ENCODE measurements at places on chromosomes 6 and 20.

GRCh38 chr6:162032620-162033019 lies 694.9 kb downstream of the PRKN start:
- DNase-seq, result no peak

GRCh38 chr6:108715832-108716231 lies 132.4 kb upstream of the ARMC2 start:
- DNase-seq, result no peak

DNA sequence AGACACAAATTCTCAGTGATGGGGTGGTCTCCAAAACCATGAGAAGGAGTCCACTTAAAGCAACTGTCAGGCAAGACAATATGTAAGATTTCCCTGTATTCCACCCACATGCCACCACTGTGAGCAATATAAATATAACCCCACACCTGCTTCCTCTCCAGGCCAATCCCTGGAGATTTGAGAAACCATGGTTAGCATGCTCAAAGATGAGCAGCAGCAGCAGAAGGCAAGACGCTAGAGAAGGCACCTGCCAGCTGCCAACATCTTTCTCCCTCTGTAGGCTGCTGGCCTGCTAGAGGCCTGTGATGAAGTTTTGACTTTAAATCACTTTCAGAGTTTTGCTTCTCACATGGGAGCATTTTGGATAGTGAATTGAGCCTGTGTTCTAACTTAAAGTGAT lies 7.9 kb upstream of the SOD2 start:
- DNase-seq, result no peak

DNA sequence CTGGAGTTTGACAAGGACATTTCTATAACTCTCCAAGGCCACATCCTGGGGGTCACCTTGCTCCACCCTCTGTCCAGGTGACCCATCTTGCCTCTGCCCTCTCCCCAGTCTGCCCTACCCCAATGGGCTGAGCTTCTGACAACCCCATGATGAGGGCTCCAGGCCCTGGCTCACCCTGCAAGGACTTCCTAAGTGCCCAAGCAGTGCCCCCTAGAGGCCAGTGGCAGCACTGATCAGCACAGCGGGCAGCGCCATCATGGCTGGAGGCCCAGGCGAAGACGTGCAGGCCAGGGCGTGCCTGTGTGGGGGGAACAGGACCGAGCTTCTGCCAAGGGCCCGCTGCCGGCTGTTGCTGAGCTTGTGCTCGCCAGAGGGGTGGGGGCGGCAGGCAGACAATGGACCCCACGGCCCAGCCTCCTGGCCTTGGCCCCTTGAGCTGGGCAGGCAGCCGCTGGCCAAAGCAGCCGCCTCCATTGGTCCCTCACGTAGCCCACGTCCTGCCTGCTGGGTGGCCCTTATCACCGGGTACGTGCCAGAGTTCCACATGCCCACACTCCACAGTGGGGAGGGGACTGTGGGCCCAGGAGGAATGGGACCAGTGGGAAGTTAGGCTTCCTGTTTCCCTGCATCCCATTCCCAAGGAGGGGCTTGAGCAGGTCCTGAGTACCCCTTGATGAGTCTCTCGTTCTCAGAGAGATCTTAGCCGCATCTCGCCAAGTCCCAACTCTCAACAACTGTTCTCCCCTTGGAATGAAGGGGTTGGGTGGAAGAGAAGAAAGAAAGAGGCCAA lies 64.3 kb downstream of the MRPL14 start:
- peak; percentile 74 for DNase-seq

DNA sequence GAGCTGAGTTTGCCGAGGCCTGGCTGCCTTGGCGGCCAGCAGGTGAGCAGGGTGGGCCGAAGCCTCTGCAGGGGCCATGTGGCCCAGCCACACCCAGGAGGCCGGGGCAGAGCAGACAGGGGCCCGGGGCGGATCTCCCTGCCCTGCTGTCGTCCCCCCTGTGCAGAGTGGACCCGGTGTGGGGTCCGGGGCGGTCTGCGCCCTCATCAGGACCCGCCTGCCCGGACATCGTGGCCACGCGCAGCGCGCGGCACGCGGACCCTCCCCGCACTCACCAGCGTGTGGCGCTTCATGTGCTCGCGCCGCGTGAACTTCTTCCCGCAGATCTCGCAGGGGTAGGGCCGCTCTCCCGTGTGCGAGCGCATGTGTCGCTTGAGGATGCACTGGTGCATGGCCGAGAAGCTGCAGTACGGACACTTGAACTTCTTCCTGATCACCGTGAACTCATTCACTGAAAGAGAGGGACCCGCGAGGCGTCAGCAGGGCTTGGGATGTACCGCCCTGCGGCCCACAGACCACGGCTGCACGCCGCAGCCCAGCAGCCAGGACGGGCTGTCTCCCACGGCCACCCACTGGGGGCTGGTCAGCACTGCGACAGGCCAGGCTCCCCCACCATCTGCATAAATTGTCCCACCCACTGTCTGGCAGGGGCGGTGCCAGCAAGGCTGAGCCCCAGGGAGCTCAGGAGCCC lies 13.0 kb downstream of the SLC2A4RG start:
- no peak for DNase-seq

- no peak for DNase-seq
Measured at GRCh38 chr6:138957903-138958302, 30.1 kb downstream of the REPS1 start.

DNA sequence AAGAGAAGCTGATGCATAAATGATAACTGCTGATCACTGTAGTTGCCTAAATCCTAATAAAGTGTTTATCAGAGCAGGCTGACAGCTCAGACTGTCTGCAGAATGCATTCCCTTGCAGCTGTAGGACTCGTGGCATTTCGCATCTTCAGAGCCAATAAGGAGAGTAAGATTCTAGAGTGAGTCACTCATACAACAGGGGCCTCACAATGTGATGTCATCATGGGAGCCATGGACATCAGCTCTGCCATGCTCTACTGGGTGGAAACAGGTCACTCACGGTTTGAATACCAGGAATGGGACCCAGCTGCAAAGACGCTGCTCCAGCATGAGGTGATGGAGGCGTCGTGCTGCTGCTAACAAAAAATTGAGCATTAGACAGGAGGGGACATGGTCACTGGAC lies 7.4 kb downstream of the FAM209B start:
- DNase-seq, result no peak

- no peak for DNase-seq
Measured at GRCh38 chr6:25875926-25876602, 2.0 kb upstream of the SLC17A3 start.

DNA sequence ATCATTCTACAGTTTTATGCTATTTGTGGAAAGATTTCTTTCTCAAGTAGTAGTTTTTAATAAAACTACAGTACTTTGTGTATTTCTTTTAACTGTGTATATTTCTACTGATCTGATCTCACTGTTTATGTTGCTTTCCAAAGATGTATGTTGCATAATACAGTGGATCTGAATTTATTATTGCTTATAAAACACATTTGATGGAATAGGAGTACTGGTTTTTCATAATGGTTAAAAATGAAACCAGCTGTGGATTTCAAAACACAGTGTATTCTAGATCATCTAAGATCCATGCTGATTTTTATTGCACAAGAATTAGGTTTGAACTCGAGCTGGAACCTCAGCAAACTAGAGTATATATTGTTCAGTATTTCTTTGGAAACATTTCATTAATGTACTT lies 8.0 kb downstream of the NKX2-4 start:
- no peak for DNase-seq

DNA sequence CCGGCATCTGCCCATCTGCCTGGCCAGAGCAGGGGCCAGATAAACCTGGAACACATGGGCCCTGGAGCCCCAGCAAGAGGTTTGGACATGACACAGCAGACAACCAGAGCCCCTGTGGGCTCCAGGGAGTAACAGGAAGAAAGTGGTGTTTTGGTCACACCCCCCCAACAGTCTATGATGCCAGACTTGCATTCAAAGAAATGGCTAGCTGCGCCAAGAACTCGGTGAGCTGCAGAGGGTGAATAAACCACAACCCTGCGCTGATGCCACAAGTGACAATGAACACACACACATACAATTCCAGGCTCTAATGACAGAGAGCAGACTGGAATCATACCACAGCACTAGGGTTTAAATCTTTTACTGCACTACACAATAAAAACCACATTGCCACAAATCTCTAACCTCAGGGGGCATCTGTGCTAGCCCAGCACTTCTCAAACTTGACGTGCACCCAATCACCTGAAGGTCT lies 34.0 kb downstream of the TRERF1 start:
- no peak for DNase-seq

DNA sequence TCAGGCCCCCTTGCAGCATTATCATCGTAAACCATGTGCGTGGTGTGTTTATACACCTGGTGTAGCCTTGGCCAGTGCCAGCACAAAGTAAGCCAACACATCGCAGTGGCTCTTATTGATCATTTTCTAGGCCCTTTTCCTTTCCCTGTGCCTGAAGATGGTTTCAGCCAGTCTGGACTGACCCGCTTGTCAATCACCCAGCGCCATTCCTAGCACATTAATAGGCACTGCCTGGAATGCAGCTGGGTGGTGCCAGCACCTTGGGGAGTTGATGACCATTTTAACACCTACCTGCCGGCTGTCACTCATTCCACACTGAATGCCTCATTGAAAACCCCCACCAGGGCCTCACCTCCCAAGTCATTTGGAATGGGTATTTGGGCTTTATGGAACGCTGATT lies 4.9 kb upstream of the UQCC2 start:
- DNase-seq, result no peak

DNA sequence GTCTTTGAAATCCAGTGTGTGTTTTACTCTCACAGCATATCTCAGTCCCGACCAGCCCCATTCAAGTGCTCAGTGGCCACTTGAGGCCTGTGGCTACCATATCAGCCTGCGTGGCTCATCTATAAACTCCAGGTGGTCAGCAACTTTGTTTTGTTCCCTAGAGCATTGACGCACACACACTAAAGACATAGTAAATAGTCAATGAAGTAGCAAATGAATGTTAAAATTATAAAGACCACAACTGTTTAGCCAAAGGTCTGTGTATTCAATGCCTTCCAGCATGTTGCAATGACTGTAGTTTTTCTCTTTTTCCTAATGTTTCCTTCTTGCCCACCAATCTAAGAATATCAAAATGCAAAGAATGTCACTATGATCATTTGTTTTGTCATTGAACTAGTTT lies 238.2 kb upstream of the ZNF217 start:
- no peak for DNase-seq

DNA sequence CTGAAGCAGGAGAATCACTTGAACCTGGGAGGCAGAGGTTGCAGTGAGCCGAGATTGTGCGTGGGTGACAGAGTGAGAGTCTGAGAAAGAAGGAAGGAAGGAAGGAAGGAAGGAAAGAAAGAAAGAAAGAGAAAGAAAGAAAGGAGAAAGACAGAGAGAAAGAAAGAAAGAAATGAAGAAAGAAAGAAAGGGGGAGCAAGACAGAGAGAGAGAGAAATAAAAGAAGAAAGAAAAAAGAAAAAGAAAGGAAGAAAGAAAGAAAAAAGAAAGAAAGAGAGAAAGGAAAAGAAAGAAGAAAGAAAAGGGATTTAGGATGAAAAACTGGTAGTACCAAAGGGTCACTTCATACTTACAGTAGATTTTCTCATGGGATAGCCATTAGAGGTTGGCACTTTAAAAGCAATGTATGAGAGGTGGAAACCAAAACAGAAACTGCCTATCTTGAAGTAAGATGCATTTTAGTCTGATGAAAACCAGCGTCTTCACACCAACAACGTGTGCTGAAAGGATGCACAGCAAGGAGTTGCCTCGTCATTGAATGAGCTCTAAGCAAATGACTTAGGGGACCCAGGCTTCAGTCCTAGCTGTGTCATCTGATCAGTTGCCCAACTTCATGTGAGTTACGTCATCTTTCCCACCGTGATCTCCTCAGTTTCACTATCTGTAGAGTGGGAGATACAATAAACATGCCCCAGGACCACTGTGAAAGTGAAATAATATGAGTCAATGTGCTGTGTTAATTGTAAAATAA lies 133.9 kb upstream of the NEDD9 start:
- DNase-seq, result no peak

DNA sequence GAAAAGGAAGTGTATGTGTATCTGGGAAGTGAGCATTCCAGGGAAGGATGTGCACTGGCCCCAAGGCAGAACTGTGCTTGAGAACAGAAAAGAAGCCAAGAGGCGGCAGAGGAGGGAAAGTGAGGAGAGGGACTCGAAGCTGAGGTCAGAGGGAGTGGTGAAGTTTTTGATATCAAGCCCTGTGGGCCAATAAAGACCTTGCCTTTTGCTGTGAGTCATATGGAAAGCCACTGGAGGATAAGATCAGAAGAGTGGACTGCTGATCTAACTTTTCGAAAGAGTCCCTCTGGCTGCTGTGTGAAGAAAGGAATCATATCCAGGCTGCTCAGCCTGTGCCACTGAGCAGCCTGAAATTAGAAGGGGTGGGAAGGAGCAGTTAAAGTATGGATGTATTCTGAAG lies 99.4 kb downstream of the EYA4 start:
- no peak for DNase-seq

- DNase-seq, result no peak
Measured at GRCh38 chr20:14449323-14449722, 111.9 kb upstream of the FLRT3 start.

GRCh38 chr6:73747289-73747688 lies 51.3 kb downstream of the CD109 start:
- no peak for DNase-seq

- no peak for DNase-seq
Measured at GRCh38 chr6:10558565-10558964, 37.4 kb downstream of the GCNT2 start.

GRCh38 chr6:36049582-36049981 lies 22.0 kb downstream of the MAPK14 start:
- no peak for DNase-seq

DNA sequence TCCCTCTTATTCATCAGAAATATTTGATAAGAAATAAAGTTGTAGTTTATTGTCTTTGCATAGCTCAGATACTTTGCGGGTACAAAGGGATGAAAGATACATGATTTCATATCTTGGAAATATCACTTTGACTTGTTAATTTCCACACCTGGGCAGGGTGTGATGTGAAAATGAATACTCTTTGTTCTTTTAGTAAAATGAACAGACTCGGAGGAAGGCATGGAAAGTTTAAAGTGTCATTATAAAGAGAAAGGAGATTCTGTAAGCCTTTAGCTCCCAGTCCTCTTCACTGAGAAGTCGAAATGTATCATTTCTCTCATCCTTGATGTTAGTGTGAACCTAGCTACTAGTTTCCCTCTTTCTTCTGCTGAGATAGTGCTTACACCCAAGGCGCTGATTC lies 36.7 kb upstream of the AKIRIN2 start:
- no peak for DNase-seq

DNA sequence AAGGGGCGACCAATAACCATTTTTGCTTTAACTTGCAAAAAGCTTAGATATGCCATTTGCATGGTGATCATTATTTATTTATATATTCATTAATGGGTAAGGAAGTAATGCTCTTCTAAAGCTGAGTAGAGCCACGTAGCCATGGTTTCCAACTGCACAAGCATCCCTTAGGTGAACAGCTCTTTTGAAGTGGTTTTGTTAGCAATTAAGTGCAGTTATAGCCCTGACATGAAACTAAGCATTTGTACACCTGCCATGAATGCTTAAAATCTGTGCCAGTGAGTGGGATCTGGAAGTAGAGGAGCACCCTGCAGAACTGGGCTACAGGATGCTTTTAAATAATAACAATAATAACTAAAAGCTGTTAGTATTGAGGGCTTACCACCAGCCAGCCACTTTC lies 19.1 kb downstream of the TRAF3IP2 start:
- no peak for DNase-seq

GRCh38 chr6:18579869-18580268 lies 192.7 kb downstream of the RNF144B start:
- DNase-seq, result no peak

GRCh38 chr20:63377951-63378381 lies 16.8 kb upstream of the CHRNA4 start:
- DNase-seq, result no peak

All from sciatic nerve (tissue), 2 donors.